Upper lobe of left lung (tissue), 6 donors: ENCODE measurements at places on chromosomes 1 and 21. TPM values are rescaled to one million over a fixed set of nuclear protein-coding genes. Genes with fewer than 3 reads are reported as not detected.

DNA sequence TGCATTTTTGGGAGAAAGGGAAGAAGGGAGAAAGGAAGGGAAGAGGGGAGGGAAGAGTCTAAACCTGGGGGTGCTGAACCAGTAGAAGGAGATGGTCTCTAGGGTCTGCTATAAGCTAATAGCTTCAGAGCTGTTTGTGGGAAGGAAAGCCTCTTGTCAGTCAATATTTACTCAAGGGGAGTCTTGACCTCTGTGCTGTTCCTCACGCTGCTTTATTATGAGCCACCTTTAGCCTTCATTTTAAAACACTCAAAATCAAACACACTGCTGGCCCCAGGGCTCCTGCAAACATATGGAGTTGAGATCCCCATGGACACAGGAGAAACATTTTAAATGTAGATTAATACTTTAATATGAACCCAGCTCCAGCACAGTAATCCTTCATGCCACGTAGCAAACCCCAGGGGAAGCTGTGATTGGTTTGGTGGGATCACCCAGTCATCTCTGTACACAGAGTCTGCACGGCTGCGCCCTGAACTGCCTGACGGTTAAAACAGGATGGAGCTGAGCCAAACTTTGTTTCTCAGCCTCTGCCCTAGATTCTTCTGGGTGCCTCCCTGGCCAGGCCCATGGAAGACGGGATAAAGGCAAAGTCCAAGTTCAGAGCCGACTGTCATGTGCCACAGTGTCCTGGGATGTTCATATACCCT is 40.2 kb upstream of the VWA5B1 start:
- no peak for DNase-seq

GRCh38 chr1:39683591-39684312 is 7.5 kb downstream of the HPCAL4 start:
- DNase-seq, result peak; percentile 81

DNA sequence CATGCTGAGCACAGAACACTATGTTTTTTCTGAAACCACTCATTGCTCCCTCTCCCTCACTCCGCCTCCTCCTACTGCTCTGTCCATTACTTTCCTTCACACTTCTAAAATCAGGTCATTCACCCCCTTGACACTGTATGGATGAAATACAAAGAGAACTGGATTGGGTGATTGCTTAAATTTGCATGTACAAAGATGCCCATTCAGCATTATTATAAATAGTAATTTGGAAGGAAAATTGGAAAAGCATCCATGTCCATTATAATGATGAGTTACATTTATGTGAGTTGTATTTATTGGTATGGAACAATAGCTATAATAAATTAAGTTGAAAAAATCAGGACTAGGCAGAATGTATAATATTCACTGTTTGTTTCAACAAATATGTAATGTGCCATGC is 83.7 kb downstream of the PLD5 start:
- DNase-seq, result no peak

The ELAPOR1 gene
- total RNA-seq, result 18.6 TPM

The UBR4 gene
- total RNA-seq, result 102 TPM

- DNase-seq, result peak; percentile 88
These were observed at the start of gene SEC22B for GRCh38 chr1:120176092-120176855. Gene SEC22B, minus strand, starts transcription at chr1:120176520. Its CDS starts 139 bp downstream, at chr1:120176381.

DNA sequence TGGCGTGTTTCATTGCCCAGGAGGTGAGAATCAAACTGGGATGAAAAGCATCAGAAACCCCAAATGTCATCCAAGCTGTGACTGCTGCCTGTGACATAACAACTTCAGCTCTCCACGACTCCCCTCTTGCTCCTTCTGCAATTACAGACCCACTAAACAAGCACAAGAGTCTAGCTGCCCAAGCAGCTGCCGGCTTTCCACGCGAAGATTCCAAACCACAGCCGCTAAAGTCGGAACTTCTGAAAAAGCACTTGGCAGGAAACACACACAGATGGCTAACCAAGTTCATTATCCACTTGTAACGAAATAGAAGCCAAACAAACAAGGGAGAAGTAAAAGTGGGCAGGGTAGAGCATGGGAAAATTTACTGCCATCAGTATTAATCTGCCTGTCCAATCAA is 198.1 kb downstream of the SLC35F3 start:
- DNase-seq, result no peak

GRCh38 chr1:145978854-145979745 is 14.6 kb downstream of the POLR3GL start:
- DNase-seq, result no peak

The TRAF3IP3 gene
- total RNA-seq, result 58.7 TPM

The PBXIP1 gene
- total RNA-seq, result 77.3 TPM

The YTHDF2 gene
- 72.5 TPM for total RNA-seq

GRCh38 chr1:247297263-247298123 is 34.2 kb downstream of the ZNF496 start:
- no peak for DNase-seq

- no peak for DNase-seq
These were observed 161.8 kb downstream of the CDC42BPA start for GRCh38 chr1:227156520-227156919.

The PODN gene
- 55.3 TPM for total RNA-seq

DNA sequence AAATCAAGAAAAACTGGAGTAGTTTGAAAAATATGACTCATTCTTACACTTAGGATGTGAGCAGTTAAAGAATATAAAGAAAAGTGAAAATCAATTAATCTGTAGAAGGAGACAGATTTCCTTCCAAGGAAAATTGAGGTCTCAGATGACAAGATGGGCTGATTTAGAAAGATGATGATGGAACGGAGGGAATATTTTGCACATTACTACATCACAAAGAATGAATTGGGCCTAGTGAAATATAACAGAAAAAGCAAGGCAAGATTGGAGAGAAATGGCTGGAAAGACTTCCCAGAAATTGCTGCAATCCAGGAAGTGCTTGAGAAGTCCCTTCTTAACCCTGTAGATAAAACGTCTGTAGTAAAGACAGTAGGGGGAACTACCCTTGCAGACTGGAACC is 169.1 kb upstream of the SYT6 start:
- no peak for DNase-seq

The JAM2 gene
- total RNA-seq, result 9.4 TPM

- DNase-seq, result peak; percentile 43
These were observed 458 bp downstream of the CRABP2 start for GRCh38 chr1:156704930-156705320.

GRCh38 chr1:3874736-3875135 is 17.5 kb downstream of the DFFB start:
- no peak for DNase-seq

The CLCNKB gene
- 0.52 TPM for total RNA-seq

The FMOD gene
- 46.7 TPM for total RNA-seq

DNA sequence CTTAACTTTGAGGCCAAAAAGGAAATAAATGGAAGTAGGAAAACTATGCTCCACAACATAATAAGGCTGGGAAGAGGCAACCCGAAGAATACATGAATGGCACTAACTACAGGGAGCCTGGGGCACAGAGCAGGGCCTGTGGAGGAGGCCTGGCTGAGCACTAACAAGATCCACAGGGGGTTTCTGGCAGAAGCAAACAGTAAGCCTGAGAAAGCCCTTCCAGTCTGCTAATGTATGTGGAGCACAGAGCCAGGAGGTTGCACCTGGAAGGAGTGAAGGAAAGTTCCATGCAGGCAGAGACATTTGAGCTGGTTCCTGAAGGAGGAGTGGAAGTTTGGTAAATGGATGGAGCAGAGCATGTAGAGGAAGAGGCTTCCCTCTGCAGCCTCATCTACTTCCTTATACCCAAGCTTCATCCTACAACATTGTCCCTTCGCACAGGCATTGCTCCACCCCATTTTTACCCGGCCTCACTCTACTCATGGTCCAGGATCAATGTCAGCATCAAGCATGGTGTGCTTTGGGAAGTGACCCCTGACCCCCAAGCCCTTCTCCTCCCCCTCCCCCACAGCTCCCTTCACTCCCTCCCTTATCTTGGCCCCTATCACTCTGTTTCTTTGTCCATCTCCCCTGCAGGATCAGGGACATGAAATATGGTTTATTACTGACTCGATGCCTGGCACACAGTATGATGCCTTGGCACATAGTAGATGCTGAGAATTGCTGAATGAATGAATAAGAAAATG is 23.3 kb downstream of the SHISA4 start:
- DNase-seq, result no peak

The GIPC2 gene
- total RNA-seq, result 0.33 TPM

The TMPRSS15 gene
- not detected for total RNA-seq

The SELP gene
- total RNA-seq, result 40.4 TPM

- no peak for DNase-seq
These were observed 10.7 kb upstream of the RAD54L start for GRCh38 chr1:46236882-46237281.

The ZNF593 gene
- 31.7 TPM for total RNA-seq

The HES2 gene
- total RNA-seq, result 1.8 TPM

DNA sequence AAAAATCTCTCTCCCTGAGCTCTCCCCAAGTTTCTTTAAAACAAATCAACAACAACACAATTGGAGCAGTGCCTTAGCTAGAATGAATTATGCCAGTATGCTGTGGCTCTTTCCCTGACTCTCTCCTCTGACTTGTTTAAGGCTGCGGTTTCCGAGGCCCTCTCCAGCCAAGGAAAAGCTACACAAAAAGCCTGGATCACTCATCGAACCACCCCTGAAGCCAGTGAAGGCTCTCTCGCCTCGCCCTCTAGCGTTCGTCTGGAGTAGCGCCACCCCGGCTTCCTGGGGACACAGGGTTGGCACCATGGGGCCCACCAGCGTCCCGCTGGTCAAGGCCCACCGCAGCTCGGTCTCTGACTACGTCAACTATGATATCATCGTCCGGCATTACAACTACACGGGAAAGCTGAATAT is 1.9 kb downstream of the S1PR1 start:
- DNase-seq, result peak; percentile 92

The DNAH14 gene
- 18.2 TPM for total RNA-seq
